NCI-H446 (cell line): ENCODE measurements at places on chromosomes 2 and 18.

DNA sequence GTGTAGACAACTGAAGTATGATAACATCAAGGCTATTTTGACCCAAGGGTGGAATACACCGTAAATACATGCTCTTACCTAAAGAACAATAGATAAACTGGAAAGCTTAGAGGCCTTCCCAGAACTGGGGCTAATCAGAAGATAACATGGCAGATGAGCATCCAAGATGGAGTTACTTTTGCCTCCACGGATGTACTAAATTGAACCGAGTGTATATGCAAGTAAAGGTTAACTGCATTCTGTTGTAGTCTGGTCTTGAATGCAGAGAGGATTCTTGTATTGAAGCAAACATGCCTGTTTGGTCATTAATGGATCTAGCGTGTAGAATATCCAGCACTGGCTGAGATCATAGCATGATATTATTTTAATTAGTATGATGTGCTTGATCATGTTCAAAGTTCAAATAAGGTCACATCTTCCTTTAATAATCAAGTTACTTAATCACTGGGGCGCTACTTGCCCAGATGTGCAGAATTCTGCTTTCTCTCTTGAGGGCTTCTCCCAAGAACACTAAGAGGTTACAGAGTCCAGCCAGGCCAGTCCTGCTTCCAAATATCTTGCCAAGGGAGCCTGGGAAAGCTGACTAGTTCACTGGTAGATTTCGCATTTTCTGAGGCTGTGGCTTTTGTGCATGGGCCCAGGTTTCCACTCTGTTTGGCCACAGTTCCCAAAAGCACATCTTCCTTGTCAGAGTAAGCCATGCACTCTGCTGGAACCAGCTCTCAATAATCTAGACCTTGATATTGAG is 37.5 kb upstream of the ACSL3 start:
- no peak for DNase-seq

DNA sequence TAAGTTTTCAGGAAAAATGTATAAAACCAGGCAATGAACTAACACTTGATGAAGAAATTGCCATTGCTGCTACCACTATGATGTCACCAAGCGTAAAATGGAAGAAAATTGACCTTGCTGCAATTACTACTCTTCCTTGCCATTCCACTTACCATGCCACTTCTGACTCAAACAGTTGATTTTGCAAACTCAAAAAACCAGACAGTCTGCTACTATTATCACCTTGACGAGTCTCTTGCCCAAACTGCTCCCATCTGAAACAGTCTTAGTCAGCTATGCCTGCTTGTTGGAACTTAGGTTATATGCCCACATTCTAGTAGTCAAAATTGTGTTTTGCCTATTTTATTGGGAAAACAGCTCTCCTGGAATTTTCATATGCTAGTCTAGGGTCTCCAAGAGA is 71.9 kb upstream of the SLC9A2 start:
- DNase-seq = no peak

DNA sequence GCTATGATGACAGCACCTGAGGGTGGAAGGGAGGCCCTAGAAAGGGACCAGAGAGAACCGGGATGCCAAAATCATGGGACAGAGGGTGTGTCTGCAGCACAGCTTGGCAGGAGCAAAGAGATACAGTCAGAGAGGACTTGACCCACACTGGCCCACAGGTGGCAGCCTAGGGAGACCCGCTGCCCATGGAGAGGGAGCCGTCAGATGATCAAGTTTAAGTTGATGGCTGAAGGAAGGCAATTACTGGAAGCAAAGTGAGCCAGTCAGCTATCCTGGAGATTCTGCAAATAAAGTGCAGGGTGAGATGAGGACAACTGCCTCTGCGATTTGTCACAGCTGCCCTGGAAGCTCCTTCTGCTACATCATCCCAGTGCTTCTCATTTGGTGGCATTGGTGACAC is 74.0 kb downstream of the CMPK2 start:
- DNase-seq = no peak

- DNase-seq = no peak
Measured at GRCh38 chr18:21575656-21576055, 24.8 kb downstream of the ESCO1 start.

DNA sequence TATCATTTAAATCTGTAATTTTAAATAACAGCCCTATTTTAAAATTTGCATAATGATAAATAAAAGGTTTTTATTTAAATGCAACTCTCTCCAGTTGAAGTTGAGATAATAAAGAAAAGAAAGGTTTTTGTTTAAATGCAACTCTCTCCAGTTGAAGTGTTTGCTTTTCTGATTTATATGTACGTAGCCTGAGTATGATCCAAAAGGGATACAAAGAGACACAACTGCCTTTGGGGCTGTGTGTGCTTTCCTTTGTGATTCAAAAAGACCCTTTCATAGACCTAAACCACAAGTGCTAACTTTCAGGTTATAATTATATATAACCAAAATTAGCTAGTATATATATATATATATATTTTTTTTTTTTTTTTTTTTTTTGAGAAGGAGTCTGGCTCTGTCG is 76.2 kb upstream of the MFF start:
- DNase-seq = no peak

- no peak for DNase-seq
Measured at GRCh38 chr18:62973689-62974088, 258.3 kb downstream of the PHLPP1 start.

GRCh38 chr2:215405722-215406581 is 29.9 kb downstream of the FN1 start:
- DNase-seq = no peak

DNA sequence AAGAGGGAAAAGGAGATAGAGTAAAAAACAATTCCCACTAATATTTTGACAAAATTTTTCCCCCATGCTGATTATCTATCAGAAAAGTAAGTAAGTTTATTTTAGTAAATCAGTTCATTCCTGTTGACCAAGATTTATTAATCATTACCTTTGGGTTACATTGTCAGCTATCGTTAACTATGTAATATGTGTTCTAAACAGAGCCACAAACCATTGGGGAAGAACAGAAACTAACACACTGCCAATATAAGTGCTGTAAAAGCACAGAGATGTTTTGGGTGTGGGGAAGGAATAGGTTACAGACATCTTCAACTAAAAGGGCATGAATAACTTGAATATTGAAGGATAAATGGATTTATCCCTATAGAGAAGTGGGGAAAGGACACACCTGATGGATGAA is 42.5 kb upstream of the ACADL start:
- DNase-seq = no peak

DNA sequence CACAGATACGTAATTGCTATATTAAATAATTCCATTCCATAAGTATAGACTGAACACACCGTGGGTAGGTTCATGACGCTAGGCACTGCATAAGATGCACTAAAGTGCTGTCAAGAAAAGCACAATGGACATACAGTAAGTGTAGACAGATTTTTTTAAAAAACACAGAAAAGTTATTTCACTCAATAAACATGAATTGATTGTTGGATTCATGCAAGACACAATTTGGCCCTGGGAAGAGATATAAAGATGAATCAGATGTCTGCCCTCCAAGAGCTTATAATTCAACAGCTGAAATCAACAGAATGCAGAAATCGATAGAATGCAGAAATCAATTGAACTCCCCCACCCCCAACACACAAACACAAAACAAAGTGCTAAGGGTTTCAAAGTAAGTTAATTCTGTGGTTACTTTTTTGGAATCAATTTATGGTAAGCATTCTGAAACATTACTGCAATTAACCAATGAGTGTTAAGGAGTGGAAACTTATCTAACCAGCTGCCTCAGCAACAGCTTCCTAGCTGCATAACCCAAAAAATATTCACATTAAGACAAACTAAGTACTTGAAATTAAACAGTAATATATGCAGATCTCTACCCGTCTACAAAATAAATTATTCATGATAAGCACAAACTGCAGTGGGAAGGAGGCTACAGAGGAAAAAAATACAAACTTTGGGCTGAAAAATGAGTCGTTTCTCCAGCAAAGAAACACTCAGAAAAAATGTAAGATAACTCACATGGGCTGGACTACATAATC is 1.6 kb downstream of the NBAS start:
- no peak for DNase-seq

- no peak for DNase-seq
Measured at GRCh38 chr2:15714609-15715008, 122.9 kb downstream of the DDX1 start.

GRCh38 chr2:227720680-227721079 is 2.9 kb upstream of the SLC19A3 start:
- DNase-seq = no peak

DNA sequence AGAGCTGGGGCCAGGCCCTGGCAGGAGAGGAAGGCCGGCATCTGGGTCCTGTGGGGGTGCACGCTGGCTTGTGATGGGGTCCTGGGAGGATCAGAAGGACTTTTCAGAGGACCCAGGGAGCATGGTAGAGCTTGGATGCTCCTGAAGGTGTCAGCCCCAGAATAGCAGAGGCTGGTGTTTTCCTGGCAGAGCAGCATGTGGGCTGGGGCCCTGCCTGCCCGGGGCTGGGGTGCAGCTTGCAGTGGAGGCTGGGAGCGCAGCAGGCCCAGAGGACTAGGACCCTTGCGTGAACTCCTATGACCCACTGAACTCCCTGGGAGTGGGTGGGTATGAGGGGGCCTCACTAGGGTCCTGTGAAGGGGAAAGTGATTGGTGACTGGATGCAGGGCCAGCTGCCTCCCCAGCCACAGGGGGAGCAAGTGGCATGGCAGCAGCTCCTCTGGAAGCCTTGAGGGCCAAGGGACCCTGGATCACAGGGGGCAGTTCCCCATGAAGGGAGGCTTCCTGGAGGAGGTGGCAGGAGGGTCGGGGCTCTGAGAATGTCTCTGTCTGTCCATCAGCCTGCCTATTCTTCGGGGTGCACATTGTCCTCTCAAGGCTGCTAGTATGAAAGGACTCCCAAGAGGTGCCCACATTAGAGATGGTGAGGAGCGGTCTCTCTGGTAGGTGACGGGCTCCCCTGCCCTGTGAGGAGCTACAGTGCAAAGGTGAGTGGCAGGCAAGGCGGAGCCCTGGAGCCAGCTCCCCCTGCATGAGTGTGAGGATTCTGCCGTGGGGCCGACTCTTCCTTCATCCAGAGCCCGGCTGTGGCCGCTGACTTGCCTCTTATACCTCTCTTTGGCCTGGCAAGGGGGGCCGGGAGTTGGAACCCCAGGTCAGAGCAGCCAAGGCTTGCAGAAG is 249.0 kb downstream of the DYSF start:
- DNase-seq = no peak

- no peak for DNase-seq
Measured at GRCh38 chr2:162327134-162327769, 8.8 kb upstream of the IFIH1 start.

DNA sequence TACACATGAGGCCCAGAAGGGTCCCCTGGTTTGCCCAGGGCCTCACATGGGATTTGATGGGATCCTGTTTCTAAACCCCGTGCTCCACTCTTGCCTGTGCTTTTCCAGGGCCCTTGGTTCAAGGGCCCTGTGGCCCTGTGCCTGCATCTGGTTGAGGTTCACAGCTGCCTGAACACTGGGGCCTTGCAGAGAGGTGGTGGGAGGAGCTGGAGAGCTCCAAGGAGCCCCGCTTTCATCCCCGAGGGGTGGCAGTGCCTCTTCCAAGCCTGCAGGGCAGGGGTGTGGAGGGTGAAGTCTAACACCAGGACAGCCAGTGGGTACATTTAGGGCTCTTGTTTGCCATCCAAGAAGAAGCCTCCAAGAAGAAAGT is 82.3 kb downstream of the GLI2 start:
- no peak for DNase-seq

DNA sequence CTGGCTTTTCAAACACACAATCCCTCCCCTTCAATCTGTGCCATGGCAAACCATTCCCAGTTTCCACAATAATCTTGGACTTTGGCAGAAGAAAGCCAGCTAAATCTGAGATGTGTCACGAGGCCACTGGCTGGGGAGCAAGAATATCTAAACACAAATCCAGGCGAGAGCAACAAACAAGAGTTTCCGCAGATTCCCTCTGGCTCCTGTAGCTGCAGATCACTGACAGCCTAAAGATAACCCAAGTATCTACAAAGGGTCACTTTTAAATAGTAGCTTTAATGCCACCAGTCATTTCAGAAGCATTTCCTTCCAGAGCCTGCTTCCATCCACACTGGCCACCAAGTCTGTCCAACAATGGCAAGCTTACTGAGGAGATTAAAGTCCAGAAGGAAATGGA is 86.9 kb downstream of the ACVR1 start:
- no peak for DNase-seq

- peak; percentile 19 for DNase-seq
Measured at GRCh38 chr2:14944562-14945346, 312.2 kb downstream of the LRATD1 start.

- DNase-seq = no peak
Measured at GRCh38 chr18:79738581-79739439, 58.9 kb upstream of the KCNG2 start.

DNA sequence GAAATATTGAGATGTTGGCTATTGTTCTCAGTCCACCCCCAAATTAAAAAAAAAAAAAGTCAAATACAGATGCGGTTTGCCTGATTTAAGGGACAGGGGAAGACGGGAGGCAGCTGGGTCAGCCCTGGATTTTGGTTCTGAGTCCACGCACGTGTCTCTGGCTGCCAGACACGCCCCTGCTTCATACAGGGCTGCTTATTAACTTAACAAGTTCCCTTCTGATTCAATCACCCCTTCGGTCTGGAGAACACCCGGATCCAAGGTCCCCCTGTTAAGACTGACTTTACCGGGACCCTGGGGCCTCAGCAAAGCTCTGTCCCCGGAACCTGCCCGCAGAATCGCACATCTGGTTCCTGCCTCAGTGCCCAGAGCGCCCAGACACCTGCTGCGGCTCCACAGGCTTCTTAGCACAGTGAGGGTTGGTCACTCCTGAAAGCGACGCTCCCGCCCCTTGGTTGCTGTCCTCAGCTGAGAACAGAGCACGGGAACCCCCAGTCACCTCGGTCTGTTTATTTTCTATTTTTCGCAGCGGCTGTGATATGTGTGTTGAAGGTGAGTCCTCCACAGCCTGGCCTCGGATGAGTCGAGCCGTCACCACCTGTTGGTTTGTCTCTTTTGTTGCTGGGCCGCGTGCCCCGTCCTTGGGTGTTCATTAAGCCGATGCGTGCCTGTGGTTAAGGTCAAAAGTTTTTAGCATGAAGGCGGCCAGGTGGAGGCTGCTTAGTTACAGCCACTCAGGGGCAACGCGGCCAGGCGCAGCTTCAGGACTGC is 57.2 kb downstream of the RTP5 start:
- no peak for DNase-seq

- no peak for DNase-seq
Measured at GRCh38 chr2:109448207-109448606, 165.6 kb downstream of the SEPTIN10 start.

DNA sequence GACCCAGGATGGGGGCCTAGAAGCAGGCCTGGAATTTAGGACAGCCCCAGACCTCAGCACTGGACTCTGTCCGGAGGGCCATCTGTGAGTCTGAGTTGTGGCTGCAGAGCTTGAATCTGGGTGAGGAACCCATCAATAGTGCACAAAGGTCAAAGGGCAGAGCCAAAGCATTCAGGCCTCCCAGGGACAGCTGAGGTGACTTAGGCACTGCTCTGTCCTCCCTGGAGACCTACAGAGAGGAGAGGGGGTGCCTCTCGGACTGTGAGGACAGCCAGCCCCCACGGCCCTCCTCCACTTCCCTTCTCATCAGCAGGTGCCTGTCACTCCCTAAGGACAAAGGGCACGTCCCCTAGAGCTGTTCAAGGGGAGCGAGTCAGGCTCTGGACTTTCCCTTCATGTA is 25.1 kb upstream of the PRLH start:
- DNase-seq = no peak
